ENCODE measurements at places on chromosomes 13 and 19.

- no peak for DNase-seq
Measured at GRCh38 chr13:58989556-58989955, 1174.2 kb downstream of the DIAPH3 start.

- no peak for DNase-seq
Measured at GRCh38 chr13:50085063-50085462, 69.8 kb downstream of the KCNRG start.

GRCh38 chr13:110676595-110677587 is 29.0 kb downstream of the CARS2 start:
- no peak for DNase-seq

GRCh38 chr19:45070861-45071544 is 5.3 kb downstream of the ZNF296 start:
- DNase-seq = no peak

DNA sequence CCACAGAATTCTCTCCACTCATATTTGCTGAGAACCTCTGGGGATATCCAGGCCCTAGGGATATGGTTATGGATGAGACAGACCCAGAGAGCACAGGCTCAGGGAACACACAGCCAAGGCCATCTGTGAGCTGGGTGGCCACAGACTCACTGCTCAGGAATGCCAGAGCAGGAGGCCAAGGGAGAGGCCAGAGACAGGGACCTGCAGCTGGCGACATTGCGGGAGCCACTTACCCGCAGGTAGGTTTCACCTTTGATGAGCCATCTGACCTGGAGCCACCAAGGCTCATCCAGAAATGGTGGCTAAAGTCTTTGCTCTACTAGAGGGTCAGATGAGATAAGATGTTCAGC is 29.4 kb downstream of the CCNE1 start:
- DNase-seq = no peak

DNA sequence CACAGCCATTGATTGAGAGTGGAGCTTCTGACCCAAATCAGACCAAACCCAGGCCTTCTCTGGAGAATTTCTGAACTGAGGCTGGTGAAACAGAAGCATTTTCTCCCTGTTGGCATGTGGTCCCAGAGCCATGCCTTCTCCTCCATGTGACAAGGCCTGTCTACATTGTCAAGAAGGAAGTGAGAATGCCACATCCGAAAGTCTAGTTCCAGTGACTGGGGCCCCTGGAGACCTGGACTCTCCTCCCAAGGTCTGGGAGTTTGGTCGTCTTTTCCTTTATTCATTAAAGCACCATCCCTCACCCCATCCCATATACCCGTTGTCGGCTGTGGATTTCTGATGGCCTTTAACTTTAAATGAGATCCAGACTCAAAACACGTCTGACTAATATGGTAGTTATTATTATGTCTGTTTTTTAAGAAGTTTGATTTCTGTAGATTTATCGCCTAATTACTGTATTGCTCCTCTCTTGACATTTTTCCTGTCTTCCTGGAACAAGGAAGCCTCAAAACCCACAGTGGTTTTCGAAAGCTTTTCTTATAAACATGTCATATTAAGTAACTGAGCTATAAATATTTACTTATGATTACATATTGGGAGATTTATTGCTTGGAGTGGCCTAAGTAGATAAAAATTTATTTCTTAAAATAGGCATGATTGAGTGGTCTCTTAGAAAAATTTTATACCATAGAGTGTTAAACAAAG is 128.3 kb upstream of the FRY start:
- DNase-seq = no peak
